Erythroblast (primary cell): ENCODE measurements at places on chromosomes 12 and 14.

DNA sequence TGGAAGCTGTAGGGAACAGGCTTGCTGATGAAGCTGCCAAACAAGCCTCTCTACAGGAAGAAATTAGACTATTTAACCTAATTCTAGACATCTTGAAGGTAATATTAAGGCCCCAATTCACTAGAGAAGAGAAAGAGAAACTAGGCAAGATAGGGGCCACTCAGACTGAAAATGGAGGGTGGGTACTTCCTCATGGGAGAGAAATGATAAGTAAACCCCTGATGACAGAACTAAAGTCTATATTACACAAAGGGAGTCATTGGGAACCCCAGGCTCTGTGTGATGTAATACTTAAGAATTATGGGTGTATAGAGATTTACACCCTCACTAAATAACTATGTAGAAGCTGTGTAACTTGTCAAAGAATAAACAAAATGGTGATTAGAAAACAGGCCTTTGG lies 64.3 kb downstream of the APOBEC1 start:
- no peak for DNase-seq

- peak; percentile 54 for DNase-seq
Observed at GRCh38 chr12:14841761-14842160, 1.6 kb downstream of the ART4 start.

- DNase-seq = no peak
Observed at GRCh38 chr12:25792031-25792430, 166.5 kb upstream of the RASSF8 start.

GRCh38 chr12:33529031-33529430 lies 89.4 kb upstream of the SYT10 start:
- DNase-seq = no peak

- no peak for DNase-seq
Observed at GRCh38 chr12:39867631-39868327, 238.1 kb downstream of the SLC2A13 start.

DNA sequence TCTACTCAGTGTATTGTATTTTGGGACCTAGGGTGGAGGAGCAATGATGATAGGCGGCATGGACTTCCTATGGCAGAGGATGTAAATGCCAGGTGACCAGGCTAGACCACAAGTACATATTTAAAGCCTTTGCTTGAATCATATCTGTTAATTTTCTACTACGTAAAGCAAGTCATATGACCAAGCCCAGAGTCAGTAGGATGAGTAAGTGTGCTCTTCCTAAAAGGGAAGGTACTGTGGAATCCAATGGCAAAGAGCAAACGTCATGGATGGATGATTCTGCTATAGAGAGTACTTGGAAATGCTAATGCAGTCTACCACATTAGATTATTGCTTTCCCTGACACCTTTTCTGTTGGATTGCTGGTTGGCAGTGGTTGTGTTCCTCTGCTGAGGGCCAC lies 16.8 kb downstream of the GPATCH2L start:
- no peak for DNase-seq

DNA sequence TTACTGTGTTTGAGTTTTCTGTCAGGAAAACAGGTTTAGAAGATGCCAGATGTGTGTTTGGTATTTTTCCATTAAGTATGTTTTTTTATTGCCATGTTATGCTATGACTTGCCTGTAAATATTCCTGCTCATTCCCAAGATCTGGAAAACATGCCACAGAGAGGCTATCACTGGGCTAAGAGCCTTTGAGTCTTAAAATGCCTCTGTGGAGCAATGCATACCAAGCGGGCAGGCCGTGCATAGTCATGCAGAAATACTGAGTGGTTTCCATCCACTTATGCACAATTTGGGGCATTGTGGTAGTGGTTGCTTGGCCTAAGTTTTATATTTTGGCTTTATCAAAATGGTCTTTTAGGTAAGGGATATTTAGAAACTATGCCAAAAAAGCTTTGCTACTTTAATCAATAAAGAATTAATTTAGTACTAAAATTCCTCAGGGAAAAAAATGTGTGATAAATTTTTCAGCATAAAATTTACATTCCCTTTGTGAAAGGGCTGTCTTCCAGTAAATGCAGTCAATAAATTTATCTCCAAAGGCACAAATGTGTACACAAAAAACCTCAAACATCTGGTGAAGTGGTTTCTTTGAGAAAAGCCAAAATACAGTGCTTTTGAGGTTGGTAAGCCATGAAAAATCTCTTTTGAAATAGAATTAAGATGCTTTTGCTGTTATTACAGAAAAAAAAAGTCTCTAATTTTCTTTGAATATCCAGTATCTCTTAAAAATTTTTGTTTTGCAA lies 341.3 kb upstream of the FBXO33 start:
- no peak for DNase-seq

- peak; percentile 64 for DNase-seq
Observed at GRCh38 chr12:795305-795704, 42.9 kb downstream of the WNK1 start.

- no peak for DNase-seq
Observed at GRCh38 chr14:86243158-86243557, 713.2 kb downstream of the FLRT2 start.

- DNase-seq = no peak
Observed at GRCh38 chr14:69910871-69911270, 31.7 kb downstream of the SMOC1 start.

GRCh38 chr12:84043355-84043754 lies 869.2 kb downstream of the SLC6A15 start:
- no peak for DNase-seq
